ENCODE measurements at places on chromosomes 1 and 21. TPM values are rescaled to one million over a fixed set of nuclear protein-coding genes. Genes with fewer than 3 reads are reported as not detected.

The RGS5 gene
- 24.1 TPM for total RNA-seq

The FBXO28 gene
- total RNA-seq, result 32.6 TPM

The FCER1G gene
- 0.91 TPM for total RNA-seq

The TTC34 gene
- 0.31 TPM for total RNA-seq

The FRRS1 gene
- total RNA-seq, result 4.5 TPM

The AMPD1 gene
- total RNA-seq, result not detected

The C1QC gene
- not detected for total RNA-seq

The IGSF9 gene
- total RNA-seq, result 2.1 TPM

The TMEM167B gene
- 33.6 TPM for total RNA-seq

The ATP1A1 gene
- total RNA-seq, result 328 TPM

The KRTAP19-1 gene
- total RNA-seq, result not detected

The TSSK3 gene
- 0.87 TPM for total RNA-seq

Measured in astrocyte (in vitro differentiated cells and primary cell).